Tracheal epithelial cell (primary cell): ENCODE measurements at places on chromosomes 11 and 22. TPM values are rescaled to one million over a fixed set of nuclear protein-coding genes. Genes with fewer than 3 reads are reported as not detected.

CFAP68 gene
- total RNA-seq = 16.2 and 18.3 TPM in 2 replicates

NLRP6 gene
- not detected in 2 replicates for total RNA-seq

CRYBB2 gene
- total RNA-seq = not detected in 2 replicates

BDNF gene
- 1.4 and 2.1 TPM in 2 replicates for total RNA-seq
